ENCODE measurements at places on chromosomes 7 and 10. TPM values are rescaled to one million over a fixed set of nuclear protein-coding genes. Genes with fewer than 3 reads are reported as not detected.

- DNase-seq = no peak
Observed at GRCh38 chr10:70596860-70597809, 5.4 kb downstream of the PRF1 start.

DNA sequence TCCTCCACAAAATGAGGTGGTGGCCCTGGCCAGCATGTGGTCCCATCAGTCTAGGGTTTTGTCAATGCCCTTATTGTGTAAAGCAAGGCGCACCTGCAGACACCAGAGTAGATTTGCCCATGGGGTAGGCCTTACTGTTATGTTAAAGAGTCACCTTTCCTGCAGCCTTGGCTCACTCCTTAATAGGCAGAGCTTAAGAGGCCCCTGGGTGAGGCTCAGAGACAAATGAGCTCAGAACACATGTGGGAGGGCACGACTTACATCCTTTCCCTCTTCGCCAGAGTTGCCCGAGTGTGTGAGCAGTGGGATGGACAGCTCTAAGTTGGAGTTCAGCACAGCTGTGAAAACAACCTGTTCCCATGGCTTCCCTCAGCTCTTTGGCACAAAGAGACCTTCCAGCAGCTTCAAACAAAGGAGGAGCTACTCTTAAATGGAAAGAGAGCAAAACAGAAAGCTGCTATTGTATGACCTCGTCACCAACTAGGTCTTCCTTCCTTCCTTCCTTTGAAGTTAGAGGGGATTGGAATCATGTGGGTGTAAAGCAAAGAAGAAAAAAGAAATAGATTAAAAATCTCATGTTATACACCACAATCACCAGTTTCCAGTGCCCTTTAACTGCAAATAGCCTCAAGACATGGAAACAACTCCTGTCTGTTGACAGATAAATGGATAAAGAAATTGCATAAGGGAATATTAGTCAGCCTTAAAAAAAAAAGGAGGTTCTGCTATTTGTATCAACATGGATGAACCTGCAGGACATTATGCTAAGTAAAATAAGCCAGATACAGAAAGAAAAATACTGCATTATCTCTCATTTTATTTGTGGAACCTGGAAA is 11.9 kb upstream of the XPNPEP1 start:
- no peak for DNase-seq

GRCh38 chr7:44697136-44698045 is 51.3 kb upstream of the ZMIZ2 start:
- DNase-seq = peak; percentile 75

DNA sequence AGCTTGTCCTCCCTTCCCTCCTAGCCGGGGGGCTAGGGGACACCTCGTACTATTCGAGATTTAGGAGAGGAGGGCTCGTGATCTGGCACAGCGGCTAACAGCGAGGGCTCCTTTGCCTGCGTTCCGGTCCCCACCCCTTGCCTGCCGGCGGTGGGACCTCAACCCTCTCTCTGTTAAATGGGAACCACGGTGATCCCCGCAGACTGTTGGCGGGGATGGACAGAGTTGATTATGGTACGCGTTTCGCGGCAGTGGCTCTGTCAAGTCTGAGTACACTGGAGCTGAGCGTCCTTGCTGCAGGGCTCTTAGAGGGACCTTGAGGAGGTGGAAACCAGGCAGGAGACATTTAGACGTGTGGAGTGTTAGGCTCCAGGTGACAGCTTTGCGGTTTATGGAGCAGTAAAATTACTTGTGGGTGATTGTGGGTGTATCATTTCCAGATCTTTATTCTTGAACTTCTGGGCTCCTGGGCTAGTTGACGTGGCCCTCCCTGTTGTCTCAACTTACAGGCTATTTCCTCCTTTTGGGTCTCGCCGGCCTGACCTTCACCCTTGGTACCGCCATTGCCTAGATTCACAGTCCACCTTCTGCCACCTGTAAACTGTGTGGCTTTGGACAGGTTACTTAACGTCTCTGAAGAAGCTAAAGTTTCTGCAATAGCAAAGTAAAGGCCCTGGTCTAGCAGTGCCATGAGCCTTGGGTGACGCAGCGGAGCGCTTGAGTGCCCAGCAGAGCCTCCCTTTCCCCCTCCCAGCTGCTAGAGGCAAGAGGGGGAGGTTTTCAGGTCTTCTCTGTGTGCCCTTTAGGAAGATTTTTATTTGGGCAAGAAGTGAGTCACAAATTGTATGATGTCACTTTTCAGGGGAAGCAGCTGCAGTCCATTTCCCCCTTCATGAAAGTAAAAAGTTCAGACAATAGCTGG is 739 bp downstream of the CASP7 start:
- peak; percentile 84 for DNase-seq

The SYCE1 gene
- total RNA-seq = 0.51 TPM

The RBM20 gene
- total RNA-seq = 3.0 TPM

The SLC25A40 gene
- 21.5 TPM for total RNA-seq

Data from posterior vena cava (tissue), 2 donors.